Cerebellar nuclear complex (tissue), 1 donor: ENCODE measurements at places on chromosomes 16 and 17.

DNA sequence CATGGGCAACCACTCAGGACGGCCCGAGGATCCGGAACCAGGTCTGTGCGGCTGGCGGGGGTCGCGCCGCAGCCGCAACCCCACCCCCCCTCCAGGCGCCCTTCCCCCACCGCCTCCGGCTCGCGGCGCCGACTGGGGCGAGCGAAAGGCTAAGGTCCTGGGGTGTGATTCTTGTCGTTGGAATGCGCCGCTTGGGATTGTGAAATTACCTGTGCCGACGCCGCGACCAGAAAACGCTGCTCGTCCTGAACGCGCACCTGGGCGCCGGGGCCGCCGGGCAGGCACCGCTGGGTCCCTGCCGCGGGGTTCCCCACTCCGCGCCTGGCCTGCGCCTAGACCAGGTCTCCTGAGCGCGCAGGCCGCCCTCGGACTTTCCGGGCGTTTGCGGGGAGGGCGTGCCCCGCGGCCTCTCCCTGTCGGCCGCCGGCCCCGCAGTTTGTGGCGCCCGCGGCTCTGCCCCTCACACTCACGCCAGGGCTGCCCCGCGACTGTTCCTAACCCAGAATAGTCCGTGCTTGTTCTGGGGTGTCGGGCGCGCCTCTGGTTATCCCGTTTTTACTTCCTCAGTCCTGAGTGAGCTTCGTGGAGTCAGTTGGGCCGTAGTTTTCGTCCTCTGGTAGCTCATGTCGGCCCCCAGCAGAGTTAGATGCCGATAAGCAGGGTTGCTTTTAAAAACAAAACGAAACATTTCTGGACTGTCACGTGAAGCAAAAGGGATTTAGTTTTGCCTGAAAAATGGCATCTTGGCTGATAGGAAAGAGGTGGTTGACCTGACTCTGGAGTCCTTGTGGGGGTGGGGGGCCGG is 147.2 kb downstream of the SPECC1 start:
- DNase-seq: no peak

- DNase-seq: no peak
These were observed 46.4 kb downstream of the MYH11 start for GRCh38 chr16:15810411-15810810.

- no peak for DNase-seq
These were observed 2.1 kb downstream of the SPATA22 start for GRCh38 chr17:3469529-3469928.

GRCh38 chr16:58792188-58792587 is 58.1 kb upstream of the GOT2 start:
- no peak for DNase-seq

DNA sequence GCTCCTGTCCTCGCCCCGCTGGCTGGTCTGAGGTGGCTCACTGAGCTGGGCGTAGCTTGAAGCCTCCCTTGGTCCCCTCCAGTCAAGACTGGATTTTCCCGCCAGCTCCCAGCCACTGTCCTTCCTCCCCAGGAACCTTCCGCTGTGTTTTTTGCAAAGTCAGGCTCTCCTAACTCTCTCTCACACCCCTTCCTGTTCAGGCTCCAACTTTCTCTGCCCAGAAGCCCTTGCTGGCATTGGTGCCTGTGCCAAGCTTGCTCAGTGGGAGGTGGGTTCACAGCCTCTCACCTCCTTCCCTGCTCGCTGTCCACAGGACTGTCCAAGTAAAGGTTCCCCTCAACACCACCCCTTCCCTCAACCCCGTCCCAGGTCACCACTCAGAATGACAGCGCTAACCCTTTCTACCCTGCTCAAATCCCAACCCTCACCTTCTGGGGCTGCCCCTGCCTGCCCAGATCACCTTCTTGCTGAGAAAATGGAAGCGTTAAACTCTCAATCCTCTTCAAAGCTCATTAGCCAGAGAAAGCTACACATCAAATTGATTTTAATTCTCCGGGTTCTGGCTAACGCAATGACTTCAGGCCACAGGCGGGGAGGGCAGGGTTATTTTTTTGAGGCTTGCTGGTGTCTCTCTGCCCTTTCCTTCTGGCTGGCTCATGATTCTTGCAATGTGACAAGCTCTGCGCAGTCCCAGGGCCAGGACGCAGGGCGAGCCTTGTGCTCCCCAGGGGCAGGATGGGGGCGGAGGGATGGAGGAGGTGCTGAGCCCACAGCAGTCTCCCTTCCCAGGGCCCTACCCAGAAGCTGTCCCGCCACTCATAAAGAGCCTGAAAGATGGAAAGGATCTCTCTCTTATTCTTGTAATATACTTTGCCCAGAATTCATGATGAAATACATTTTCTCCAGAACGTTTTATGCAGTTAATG is 357.2 kb upstream of the TNRC6C start:
- DNase-seq: no peak

GRCh38 chr16:50981951-50982350 is 169.1 kb downstream of the SALL1 start:
- no peak for DNase-seq

GRCh38 chr17:67992548-67993152 is 3.6 kb downstream of the C17orf58 start:
- DNase-seq: no peak

DNA sequence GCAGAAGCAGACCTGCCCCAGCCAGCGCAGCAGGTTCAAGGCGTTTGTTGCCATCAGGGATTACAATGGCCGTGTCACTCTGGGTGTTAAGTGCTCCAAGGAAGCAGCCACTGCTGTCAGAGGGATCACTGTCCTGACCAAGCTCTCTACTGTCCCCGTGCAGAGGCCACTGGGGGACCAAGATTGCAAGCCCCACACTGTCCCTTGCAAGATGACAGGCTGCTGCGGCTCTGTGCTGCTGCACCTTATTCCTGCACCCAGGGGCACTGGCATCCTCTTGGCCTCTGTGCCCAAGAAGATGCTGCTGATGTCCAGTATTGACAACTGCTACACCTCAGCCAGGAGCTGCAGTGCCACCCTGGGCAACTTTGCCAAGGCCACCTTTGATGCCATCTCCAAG is 27.7 kb downstream of the ATPAF2 start:
- DNase-seq: no peak

DNA sequence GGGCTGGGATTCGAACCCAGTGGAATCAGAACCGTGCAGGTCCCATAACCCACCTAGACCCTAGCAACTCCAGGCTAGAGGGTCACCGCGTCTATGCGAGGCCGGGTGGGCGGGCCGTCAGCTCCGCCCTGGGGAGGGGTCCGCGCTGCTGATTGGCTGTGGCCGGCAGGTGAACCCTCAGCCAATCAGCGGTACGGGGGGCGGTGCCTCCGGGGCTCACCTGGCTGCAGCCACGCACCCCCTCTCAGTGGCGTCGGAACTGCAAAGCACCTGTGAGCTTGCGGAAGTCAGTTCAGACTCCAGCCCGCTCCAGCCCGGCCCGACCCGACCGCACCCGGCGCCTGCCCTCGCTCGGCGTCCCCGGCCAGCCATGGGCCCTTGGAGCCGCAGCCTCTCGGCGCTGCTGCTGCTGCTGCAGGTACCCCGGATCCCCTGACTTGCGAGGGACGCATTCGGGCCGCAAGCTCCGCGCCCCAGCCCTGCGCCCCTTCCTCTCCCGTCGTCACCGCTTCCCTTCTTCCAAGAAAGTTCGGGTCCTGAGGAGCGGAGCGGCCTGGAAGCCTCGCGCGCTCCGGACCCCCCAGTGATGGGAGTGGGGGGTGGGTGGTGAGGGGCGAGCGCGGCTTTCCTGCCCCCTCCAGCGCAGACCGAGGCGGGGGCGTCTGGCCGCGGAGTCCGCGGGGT is at the start of gene CDH1:
CDH1 (plus strand) TSS at position 247 of the 684 bp plus-strand sequence; CDS start at position 371, 124 bp downstream.
- no peak for DNase-seq

GRCh38 chr17:7651665-7652387 is 1.1 kb downstream of the ATP1B2 start:
- DNase-seq: no peak

DNA sequence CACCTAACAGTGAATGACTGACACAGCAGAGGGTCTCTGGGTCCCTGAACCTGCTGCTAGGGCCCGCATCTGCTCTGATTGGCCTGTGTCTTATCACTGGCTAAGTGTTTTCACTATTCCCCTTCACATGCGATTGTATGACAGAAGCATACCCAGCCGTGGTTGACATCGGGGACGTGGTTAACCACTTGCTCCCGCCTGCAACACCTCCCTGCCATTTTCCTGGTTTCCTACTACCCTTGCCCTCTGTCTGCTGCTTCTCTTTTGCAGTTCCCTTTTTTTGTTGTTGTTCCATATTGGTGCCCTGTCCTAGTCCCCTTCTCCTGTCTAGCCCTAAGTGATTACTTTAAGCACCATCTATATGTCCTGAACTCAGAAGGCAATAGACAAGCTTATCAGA is 177.0 kb downstream of the RGS9 start:
- DNase-seq: no peak

DNA sequence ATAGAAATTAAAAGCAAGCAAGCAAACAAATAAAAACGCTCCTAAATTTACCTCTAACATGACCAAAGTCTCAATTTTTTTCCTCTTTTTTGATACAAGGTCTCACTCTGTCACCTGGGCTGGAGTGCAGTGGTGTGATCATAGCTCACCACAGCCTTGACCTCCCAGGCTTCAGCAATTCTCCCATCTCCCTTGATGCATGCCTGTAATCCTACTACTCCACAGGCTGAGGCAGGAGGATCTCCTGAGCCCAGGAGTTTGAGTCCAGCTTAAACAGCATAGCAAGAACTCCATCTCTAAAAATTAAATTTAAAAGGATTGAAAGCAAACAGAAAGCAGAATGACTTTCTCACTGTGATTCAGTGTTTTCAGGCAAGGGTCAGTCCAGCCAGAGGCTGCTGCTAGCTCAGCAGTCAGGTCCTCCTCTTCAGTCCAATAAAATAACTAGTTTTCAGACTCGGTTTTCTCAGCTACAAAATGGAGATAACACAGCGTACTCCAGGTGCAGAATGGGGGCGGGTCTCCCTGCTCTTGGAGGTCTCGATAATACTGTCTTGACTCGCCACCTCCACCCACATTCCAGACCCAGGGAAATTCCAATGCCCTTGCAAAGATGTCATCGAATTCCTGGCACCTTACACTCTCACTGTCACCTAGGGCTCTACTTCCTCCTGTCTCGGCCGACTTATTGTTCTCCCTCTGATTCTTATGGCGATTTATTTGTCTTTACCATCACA is 20.7 kb upstream of the MRTFB start:
- no peak for DNase-seq

GRCh38 chr16:440627-441026 is 15.2 kb downstream of the RAB11FIP3 start:
- no peak for DNase-seq
